ENCODE measurements at places on chromosomes 2 and 18.

- DNase-seq = no peak
Observed at GRCh38 chr2:11710632-11711353, 35.6 kb upstream of the LPIN1 start.

GRCh38 chr2:201072201-201072530, 365 bp downstream of the NDUFB3 start:
- DNase-seq = no peak

GRCh38 chr18:24773101-24773500, 312.7 kb downstream of the HRH4 start:
- DNase-seq = no peak

GRCh38 chr2:71742953-71743601, 289.7 kb downstream of the DYSF start:
- peak; percentile 14 for DNase-seq

GRCh38 chr2:191001032-191001431, 12.9 kb downstream of the STAT1 start:
- DNase-seq = no peak

All from hematopoietic multipotent progenitor cell (in vitro differentiated cells).